ENCODE measurements at places on chromosomes 5 and 9.

DNA sequence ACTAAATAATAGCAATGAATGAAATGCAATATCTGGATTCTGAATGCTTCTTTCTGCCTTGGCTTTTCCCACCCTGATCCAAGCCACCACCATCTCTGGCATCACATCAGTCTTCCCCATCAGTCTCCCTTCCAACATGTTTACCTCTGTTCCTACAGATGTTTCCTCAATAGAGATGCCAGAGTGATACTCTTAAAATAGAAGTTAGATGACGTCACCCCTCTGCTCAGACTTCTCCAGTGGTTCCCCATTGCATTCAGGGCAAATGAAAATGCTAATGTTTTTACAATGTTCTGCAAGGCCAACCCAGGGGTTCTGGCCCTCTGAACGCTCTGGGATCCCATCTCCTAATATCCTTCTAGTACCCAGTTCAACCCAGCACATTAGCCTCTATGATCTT lies 305.8 kb downstream of the TRIM32 start:
- DNase-seq = no peak

GRCh38 chr5:119077444-119077843 lies 6.6 kb downstream of the DMXL1 start:
- DNase-seq = no peak

DNA sequence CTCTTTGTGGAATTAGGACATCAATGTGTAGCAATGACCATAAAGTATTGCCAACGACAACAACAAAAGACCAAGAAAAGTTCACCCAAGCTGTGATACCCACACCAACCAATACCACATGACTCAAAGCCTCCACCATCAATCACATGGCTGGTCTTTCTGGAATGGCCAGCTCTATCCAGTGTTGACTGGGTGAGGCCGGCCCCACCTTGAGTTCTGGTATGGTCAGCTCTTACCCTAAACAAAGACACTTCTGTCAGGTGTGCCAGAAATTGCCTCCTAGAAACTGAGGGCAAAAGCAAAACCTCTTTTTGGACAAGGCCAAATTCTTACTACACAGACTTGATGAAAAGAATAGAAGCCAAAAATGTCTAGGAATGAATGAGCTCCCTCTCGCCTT lies 331.5 kb downstream of the ZNF608 start:
- no peak for DNase-seq

- DNase-seq = no peak
Measured at GRCh38 chr5:45260292-45260691, 435.9 kb downstream of the HCN1 start.

- no peak for DNase-seq
Measured at GRCh38 chr5:125465703-125466102, 719.3 kb upstream of the ZNF608 start.
